ENCODE measurements at places on chromosomes 3 and 15.

DNA sequence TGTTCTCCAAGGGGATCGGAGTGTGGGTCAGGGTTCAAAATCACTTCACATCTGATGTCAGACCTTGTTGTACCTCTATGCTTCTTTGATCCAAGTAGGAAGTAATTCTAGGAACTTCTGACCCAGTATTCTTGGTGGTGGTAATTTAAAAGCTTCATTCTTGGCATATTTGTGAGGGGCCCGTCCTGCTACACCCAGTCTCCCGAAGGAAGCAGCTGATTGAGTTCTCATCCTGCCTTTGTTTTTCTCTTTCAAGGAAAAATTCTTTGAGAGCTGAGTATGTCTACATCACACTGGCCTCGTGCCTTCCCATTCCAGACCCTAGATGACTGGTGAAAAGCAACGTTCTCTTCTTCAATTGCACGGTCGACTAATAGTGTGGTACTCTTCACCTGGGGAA, 234.4 kb upstream of the TPRG1 start:
- DNase-seq = no peak

DNA sequence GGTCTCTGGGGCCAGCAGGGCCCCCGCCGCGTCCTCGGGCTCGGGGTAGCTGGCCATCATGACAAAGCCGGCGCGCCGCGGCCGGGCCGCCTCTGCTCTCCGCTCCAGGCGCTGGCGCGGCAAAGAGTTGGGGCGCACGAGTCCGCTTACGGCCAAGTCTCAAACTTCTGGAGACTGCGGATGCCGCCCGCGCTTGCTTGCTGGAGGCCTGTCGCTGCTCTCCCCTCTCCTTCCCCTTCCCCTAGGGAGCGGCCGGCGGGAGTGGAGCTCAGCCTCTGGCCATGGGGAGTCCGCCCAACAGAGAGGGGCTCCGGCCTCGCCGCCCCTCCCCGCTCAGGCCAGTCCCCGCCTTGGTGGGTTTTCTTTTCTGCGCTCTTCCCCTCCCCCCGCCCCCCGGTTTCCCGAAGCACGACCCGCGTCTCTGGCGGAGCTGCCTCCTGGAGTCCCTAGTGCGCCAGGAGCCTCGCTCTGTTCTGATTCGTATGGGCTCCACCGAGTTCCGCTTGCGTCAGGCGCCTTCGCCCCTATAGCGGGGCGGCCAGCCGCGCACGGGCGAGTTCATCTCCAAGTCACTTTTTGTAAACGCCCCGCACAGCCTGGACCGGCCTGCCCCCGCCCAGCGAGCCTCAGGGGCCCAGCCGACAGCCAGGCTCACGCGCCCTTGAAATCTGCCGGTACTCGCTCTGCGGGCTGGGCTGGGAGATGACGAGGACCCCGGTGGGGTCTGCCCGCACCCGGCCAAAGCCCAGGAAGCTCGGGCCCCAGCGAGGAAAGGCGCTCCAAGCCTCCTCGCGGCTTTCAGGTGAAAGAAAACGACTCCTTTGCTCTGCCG, at the start of the genes FOXL2 and FOXL2NB:
FOXL2 (minus strand) TSS at position 475 of the 832 bp plus-strand sequence; CDS start at position 60, 415 bp downstream.
FOXL2NB (plus strand) TSS at position 555 of the 832 bp plus-strand sequence; CDS start at position 703, 148 bp downstream.
- peak; percentile 19 for DNase-seq

DNA sequence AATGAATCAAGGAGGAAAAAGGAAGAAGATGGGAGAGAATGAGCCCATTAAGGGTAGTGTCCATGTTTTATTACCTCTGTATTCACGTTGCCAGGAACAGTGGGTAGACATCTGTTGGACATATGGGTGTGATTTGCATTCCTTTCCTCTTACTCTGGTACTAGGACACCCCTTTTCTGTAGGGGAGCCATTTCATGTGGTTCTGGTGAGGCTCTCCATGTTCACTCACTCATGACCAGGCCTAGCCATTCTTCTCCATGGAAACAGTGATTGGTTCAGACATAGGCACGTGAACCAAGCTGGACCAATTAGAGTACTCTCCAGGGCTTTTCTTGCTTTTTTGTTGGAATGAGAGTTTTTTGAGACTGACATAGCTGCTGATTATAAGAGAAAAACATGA, 39.6 kb upstream of the PDCD6IP start:
- DNase-seq = no peak

GRCh38 chr3:63624941-63625560, 27.4 kb upstream of the SNTN start:
- no peak for DNase-seq

DNA sequence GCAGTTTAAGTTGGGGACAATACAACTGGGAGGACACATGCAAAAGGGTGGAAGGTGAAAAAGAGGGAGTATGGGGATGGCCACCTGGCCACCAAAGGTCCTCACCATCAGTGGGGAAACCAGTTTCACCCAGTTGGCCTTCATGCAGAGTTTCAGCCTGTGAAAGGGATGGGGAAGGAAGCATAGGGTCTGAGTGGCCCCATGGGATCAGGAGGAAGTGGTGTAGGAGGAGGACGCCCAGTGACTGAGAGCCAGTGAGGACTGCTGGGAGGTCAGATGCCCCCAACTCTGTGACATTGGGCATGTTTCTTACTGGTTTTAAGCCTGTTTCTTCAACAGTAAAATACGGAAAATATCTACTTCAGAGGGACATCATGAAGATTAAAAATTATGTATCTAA, 16.3 kb downstream of the BCL2A1 start:
- DNase-seq = no peak

- DNase-seq = no peak
Observed at GRCh38 chr3:46361408-46362283, 7.7 kb downstream of the CCR2 start.

DNA sequence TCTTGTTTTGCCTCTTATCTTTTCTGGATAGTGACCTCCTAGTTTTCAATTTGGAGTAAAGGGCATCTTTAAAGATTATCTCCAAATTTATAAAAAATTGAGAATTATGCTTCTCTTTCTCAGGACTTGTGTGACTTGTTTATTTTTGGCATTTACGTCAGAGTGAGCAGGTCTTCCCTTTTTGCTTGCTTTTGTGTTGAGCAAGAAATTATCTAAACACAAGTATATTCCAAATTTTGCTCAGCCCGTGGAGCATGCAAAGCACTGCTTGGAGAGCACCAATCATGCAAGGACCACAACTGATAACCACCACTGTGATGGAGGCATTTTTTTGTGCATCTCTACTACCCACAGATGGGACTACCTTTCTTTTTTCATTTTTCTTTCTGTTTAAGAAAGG, 7.1 kb downstream of the SLC25A26 start:
- no peak for DNase-seq

DNA sequence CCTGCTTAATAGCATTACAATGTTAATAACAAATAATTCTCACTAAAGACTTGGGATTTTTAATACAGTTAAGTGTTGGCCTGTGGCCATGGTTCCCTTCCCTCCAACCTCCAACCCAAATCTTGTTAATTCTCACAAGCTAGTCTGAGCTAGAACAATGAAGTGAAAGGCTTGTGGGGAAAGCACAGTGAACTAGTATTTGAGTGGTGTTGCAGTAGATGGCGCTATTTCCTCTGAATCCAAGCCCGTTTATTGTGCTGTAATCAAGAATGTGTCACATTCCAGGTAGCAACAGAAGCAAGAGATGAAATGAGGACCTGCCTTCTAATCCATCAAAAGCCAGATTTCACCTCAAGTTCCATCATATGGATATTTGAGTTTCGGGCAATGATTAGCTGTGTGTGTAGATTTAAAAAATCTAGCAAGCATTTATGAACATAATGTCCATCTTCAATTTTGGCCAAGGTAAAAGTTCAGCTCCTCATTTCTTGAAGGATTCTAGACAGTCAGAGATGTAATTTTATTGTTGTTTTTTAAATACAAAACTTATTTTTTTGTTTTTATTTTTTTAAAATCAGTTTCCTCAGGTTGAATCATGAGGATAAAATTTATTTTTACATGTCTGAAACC, 160.7 kb downstream of the SQOR start:
- DNase-seq = peak; percentile 42

GRCh38 chr15:48828906-48829305, 18.0 kb upstream of the CEP152 start:
- no peak for DNase-seq

DNA sequence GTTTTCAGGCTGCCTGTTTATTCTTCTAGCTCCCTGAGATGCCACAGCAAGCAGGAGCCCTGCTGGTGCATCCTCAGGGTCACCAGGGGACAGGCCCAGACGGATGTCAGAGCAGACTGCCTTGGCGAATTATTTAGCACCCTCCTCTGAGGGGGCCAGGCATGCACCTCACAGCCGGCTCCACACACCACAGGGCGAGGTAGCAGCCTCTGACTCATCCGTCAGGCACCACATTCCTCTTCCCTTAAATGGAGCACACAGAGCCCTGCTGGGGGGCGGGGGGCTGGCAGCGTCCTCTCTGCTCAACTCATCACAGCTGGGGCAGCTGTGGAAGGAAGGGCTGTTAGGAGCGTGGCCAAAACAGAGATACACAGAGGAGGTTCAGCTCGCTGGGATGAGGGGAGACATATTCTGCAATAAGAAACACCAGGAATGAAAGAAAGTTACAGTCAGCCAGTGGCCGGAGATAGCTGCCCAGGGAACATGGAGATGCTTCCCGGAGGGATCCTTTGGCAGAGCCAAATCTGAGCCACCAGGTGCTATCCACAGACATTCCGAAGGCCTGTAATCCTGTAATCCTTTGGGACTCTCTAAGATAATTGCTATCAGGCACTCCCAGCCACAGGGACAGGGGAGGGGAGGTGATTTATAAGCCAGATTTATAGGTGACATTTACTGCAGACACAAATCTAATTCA, 13.9 kb upstream of the PRICKLE2 start:
- no peak for DNase-seq

GRCh38 chr15:70276401-70276800, 178.7 kb upstream of the TLE3 start:
- no peak for DNase-seq

DNA sequence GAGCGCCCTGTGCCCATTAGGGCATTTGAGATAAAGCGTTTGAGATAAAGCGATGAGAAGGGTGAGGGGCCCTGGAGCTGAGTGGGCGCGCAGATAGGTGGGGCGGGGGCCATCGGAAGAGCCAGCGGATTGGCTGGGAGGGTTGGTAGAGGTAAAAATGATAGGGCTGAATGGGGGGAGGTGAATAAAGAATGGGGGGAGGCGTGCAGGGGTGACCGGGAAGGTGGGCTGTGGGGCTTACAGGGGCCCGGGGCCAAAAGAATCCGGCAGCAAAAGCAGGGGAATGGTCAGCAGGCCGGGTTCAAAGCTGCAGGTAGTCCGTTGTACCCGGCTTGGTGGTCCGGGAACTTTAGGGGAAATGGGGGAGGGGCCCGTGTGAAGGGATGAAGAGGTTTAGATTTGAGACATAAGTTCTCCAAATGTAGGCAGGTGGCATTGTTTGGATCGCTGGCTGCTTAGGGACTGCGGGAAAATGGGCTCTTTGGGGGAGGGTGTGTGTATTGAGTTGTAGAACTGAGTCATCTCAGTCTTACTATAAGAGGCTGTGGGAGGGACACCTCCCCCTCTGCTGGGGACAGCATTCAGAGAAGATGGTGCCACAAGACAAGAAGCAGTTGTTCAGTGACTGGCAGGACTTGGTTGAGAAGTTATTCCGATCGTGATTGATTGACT, 610 bp downstream of the ARID3B start:
- DNase-seq = peak; percentile 75

DNA sequence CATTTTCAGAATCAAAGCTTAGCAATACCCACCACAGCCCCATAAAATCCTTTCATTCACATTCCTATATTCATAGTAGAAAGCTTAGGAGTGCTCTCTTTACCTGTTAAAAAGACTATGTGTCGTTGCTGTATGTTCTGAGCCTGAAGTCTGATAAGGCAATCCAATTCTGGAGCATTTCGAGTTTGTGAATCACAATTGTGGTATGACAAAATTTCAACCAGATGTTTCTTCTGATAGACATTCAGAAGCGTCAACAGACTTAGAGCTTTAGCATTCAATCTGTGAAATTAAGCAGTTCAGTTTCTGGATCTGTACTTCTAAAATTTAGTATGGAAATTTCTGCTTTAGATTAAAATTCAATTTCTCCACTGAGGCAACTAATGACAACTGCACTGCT, 58.3 kb downstream of the TASOR start:
- peak; percentile 4 for DNase-seq

GRCh38 chr3:133159498-133160475, 121.6 kb downstream of the TMEM108 start:
- DNase-seq = peak; percentile 10

GRCh38 chr3:124636863-124637296, 93.4 kb upstream of the UMPS start:
- DNase-seq = no peak

DNA sequence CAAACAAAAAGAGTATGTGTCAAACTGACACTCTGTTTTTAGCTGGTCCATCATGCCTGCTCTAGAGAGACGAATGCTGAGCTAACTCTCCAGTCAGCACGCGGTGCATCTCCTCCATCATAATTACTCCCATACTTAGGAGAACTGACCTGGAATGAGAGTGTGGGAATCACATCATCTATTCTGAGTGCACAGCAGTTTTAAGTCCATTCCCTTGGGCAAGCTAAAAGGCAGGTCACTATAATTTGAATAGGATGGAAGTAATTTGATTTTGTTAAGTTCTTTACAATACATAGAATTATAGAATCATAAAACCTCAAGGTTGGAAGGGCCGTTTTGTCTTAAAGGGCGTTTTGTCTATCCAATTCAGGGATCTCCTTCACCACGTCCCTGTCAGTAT, 251.6 kb downstream of the XXYLT1 start:
- no peak for DNase-seq

DNA sequence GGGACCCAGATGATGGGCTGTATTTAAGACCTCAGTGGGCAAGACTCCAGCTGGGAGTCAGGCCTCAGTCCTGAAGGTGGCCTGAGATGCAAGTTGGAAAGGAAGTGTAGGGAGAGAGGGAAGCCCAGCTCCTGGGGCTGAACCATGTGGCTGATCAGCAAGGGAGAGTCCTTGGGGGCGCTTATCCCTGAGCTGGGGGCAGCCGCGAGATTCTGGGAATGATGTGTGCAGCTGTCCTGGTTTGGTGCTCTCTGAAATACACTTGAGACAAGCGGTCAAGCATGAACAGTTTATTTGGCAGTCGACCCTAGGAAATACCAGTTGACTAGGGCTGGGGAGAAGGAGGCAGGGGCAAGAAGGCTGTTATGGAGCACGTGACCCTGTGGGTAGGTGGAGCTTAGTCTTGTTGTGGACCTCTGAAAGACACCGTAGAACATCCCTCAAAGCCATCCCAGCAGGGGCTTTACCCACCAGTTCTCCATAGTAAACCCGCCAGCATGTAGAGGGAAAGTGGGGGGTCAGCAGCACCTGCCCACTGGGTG, 41.8 kb upstream of the SLC6A11 start:
- DNase-seq = no peak

GRCh38 chr3:56758539-56758981, 43.2 kb downstream of the ARHGEF3 start:
- DNase-seq = no peak

All from erythroblast (primary cell).